ENCODE measurements at places on chromosomes 1 and 21.

- DNase-seq: peak; percentile 63
Observed at GRCh38 chr1:228304766-228305395, 97.0 kb downstream of the OBSCN start.

DNA sequence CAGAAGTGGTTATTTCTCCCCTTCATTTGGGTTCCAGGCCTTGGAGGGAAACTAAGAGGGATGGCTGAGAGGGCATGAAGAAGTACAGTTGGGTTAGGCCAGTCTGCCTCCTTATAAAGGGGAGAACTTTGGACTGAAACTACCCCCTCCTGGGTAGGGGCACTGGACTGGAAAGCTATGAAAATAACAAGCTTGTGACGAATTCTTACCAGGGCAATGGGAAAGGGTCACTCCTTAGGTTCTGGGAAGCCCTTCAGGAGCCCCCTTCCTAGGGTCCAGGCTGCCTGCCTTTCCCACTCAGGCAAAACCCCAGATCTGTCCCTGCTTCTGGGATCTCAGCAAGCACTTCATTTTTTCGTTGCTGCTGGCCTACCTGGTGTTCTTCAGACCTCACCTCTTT is 9.8 kb upstream of the P3R3URF start:
- no peak for DNase-seq

- DNase-seq: no peak
Observed at GRCh38 chr1:233598891-233599541, 14.9 kb upstream of the KCNK1 start.

DNA sequence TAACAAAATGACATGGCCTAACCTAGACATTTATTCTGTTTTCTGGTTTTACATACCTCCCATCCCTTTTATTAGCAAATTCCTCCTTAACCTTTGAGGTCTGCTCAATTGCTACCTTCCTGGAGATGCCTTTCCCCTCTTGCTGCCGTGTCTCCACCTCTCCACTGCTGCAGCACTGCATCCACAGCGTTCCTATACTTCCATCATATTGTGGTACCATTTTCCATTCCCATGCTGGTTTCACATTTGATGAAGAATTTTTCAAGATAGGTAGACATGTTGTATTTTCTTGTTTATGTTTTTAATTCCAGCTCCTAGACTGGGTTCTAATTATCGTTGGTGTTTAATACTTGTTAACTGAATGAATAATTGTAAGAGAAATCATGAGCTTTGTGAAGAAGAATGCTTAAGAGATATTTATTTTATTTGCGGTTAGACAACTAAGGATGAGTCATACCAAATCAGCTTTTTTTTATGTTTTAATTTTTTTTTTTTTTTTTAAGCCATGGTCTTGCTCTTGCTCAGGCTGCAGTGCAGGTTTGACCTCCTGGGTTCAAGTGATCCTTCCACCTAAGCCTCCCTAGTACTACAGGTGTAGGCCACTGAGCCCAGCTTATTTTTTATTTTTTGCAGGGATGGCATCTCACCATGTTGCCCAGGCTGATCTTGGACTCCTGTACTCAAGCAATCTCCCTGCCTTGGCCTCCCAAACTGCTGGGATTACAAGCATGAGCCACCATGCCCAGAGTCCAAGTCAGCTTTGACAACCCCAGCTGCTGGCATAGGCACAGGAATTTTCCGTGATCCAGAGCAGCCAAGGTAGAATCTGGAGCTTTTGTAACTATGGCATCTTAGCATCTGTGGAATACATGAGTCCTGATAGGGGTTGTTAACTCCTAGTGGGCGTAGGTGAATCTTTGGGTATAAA is 44.0 kb downstream of the ATP6V1G3 start:
- DNase-seq: no peak

DNA sequence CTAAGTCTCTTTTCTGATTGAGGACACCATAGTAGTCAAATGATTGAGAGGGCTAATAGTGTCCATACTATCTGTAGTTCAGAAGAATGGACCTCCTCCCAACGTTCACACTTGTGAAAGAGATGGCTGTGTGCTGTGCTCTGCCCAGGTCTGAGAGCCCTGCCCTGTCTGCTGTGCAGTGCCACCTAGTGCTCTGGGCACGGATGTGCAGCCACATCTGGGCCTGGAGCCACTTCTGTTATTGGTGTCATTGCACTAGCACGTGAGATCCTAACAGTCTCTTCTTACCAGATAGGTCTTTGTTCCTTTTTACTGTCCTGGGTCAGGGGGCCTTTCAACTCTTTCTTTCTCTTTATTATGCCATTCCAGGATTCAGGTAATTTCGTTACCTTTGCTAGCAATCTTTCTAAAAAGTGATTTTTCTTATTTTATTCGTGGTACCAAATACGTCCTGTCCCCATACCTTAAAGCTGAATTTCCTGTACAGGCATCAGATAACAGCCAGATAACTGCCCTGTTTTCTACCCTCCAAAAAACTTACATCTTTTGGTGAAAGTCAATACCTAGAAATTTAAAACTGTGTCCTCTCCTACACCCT is 21.7 kb downstream of the INTS3 start:
- peak; percentile 91 for DNase-seq

DNA sequence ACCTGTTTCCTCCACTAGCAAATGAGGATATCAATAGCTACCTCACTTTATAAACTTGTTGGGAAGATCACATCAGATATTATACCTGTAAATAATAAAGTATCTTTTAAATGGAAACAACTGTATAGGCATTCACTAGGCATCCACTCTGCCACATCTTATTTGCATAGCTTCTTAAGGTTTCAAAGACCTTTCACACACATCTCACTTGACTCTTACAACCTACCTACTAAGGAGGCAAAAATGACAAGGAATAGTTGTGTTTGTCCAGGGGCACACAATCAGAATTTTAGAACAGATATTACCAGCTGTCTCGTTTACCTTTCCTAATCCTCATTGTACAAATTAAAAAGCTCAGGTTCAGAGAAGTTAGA is 51.5 kb downstream of the VANGL2 start:
- no peak for DNase-seq

- DNase-seq: no peak
Observed at GRCh38 chr1:173052681-173053196, 2.0 kb upstream of the TNFSF18 start.

GRCh38 chr1:47627471-47628370 is 189.9 kb downstream of the FOXD2 start:
- DNase-seq: peak; percentile 78

DNA sequence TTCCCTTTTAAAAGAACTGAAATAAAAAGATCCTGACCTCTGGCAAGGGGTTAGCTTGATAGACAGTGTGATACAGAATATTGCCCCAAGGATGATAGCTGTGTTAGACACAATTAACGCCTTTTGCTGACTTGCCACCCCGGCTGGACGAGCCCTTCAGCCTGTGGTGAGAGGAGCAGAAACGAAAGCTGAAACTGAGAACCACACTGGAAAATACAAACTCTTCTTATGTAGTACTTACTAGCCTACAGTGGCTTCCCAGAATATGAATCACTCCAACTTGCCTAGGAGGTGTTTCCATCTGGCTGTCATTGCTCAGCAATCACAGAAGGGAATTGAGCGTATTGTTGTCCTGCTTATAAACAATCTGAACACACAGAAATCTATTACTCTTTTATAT is 22.9 kb downstream of the SAMSN1 start:
- no peak for DNase-seq

DNA sequence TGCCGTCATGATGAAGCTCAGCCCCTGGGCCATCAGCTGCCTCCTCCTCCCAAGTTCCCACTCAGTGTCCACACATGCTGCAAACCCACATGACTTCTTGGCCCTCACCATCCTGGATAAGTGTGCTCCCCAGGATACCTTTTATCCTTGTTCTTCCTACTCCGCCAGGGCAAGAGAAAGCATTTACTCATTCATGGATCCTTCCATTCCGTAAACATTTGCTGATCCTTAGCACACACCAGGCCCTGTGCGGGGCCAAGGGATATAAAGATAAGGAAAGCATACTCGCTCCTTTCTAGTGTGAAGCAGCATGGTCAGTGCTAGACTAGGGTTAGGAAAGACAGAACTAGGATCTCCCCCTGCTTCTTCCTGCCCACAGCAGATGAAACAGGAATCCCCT is 122.1 kb upstream of the HMGB4 start:
- DNase-seq: peak; percentile 49

DNA sequence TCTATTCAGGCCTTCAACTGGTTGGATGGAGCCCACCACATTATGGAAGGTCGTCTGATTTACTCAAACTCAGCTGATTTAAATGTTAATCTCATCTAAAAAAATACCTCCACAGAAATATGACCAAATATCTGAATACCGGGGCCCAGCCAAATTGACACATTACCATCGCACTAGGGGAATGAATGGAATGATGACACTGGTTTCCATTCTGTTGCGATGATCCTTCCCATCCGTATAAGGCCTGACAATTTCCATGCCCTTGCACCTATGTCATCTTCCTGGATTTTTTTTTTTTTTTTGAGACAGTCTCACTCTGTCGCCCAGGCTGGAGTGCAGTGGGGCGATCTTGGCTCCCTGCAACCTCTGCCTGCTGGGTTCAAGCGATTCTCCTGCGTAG is 397.5 kb downstream of the KIF26B start:
- DNase-seq: no peak

GRCh38 chr1:169563650-169564049 is 22.6 kb downstream of the F5 start:
- no peak for DNase-seq

- peak; percentile 93 for DNase-seq
Observed at GRCh38 chr1:228500901-228501871, 14.0 kb downstream of the RNF187 start.

GRCh38 chr21:43578677-43579303 is 80.5 kb downstream of the HSF2BP start:
- DNase-seq: no peak

- no peak for DNase-seq
Observed at GRCh38 chr1:114803001-114803400, 22.5 kb upstream of the SIKE1 start.

- DNase-seq: no peak
Observed at GRCh38 chr1:246677842-246678241, 46.4 kb upstream of the SCCPDH start.

DNA sequence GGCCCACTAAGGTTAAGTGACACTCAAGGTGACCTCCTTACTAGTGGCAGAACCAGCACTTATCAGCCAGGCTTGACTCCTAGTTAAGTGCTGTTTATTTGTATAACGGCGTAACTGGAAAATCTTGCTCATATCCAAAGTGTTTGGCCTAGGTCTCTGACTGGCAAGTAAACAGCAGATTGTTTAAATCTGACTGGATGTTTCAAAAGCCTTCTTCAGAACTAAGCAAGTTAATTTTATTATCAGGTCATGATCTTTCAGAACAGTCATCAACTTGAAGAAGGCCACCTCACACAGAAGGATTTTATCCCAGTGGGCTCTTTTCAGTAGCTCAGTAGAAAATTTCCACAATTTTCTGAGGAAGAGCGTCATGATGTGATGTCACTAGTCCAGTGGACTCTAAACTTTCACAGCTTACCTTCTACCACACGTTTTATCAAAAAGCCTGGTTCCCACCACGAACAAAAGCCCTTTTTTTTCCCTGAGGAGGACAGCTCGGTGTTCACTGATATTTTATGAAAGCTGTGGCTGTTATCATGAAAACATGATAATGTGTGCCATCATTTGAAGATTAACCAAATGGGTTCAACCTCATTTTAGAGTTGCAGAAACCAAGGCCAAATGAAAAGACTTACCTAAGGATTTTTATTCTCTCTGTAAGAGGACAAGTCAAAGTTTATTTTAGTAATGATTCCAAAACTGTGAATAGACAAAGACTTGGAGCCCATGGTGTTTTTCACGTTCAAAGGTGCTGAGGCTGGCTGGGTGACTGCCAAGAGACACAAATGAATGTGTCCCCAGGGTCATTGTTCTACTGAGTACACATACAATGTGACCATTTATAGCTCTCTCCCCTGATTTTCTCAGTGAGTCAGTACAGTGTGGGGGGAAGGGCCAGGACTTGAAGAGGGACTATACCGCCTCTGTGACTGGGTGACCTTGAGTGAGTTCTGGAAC is 9.1 kb downstream of the SGIP1 start:
- DNase-seq: no peak

DNA sequence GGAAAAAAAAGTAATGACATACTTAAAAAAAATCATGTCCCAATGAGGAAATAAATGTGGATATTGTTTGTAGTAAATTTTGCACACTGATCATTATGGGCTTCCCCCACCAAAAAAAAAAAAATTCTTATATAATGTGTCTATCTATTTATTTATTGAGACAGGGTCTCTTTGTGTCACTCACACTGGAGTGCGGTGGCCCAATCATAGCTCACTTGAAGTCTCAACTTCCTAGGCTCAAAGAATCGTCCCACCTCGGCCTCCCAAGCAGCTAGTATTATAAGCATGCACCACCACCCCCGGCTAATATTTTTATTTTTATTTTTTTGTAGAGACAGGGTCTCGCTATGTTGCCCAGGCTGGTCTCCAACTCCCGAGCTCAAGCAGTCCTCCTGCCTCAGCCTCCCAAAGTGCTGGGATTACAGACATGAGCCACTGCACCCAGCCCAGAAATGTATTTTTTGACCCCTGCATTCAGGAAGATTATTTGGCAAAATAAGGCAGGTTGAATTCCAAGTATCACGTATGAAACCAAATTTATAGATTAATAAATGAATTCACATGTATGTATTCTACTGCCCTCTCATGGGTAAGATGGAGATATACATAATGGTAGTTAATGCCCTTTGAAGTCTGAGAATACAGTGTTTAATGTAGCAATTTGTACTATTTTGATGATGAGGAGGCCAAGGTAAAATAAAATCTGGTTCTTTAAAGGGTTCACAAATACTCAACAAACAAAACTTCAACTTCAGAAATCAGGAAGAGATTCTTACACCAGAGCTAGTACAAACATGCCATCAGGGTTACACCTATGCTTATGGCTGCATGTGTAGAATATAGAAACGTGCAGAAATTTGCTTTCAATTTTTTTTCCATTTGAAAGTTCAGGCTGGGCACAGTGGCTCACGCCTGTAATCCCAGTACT is 1.4 kb upstream of the DENND2C start:
- DNase-seq: no peak

DNA sequence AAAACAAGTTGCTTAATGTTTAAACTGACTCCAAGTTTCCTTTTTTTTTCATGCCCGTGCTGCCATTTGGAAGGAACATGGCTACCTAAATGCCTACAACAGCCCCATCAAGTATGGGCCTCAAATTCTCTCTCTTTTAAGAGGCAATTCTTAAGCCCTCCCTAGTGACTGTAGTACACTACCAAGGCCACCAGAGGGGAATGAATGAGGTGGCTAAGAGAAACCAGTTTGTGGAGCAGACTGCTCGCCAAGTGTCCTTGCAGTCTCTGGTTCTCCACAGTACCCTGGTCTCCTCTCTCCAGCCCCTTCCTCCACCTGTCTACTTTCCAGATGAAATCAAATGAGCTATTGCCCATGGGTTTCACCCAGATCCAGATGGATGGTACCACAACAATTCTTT is 1809.6 kb downstream of the BRINP3 start:
- no peak for DNase-seq

Measured in osteocyte (in vitro differentiated cells).